ENCODE measurements at places on chromosomes 1 and 21.

DNA sequence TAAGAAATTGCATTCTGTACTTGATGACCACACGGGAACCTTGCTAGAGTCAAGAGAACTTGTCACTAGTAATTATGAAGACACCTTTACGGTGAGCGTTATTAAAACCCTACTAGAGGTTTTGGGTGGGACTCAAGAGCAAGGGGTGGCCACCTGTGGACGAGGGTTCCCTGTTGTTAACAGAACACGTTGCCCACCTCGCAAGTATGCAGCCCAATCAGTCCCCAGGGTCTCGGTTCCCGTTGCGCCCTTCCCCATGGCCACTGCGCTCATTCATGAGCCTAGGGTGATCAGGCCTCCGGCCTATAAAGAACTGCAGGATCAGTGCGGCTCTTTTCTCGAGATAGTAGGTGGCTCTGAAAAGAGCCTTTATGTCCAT is 30.2 kb upstream of the RNF187 start:
- no peak for DNase-seq

- no peak for DNase-seq
Observed at GRCh38 chr1:170377440-170377839, 154.5 kb upstream of the GORAB start.

- DNase-seq: no peak
Observed at GRCh38 chr1:199010933-199011332, 372.1 kb downstream of the PTPRC start.

GRCh38 chr1:173682184-173682583 is 12.5 kb upstream of the ANKRD45 start:
- no peak for DNase-seq

- peak; percentile 41 for DNase-seq
Observed at GRCh38 chr1:47418681-47419325, 2.7 kb downstream of the FOXE3 start.

GRCh38 chr1:8992936-8993687 is 33.1 kb downstream of the SLC2A7 start:
- DNase-seq: no peak

DNA sequence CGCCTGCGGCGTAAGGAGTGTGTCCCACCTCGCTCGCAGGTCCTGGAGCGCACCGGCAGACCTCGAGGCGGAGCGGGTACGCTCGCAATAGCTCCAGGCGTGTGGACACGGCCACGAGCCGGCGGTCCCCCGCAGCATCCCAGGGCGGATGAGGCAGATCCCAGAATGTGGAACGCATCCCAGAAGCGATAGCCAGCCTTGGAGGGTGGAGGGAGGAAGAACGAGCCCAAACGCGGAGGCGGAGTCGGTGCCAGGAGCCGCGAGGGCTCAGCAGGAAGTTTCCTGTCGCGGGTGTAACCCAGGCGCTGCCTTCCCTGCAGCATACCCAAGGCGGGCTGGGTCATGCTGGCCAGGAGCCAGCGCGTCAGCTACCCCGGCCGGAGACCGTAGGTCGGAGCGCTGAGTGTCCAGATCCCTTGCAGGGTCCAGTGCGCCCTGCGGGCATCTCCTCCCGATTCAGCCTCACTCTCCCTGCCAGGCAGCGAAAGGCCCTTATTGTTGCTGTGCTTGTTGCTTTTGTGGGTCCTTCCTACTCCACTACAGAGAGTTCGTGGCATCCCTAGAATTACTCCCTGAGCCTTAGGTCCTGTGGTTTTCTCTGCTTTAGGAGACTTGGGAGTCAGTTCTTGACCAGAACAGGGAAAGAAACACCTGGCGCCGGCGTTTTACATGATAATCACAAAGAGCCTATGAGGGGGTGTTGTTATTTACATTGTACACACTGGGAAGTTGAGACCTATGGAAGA is 27.7 kb downstream of the STYXL2 start:
- peak; percentile 14 for DNase-seq

GRCh38 chr1:25022361-25023189 is 92.5 kb upstream of the RUNX3 start:
- DNase-seq: peak; percentile 97

DNA sequence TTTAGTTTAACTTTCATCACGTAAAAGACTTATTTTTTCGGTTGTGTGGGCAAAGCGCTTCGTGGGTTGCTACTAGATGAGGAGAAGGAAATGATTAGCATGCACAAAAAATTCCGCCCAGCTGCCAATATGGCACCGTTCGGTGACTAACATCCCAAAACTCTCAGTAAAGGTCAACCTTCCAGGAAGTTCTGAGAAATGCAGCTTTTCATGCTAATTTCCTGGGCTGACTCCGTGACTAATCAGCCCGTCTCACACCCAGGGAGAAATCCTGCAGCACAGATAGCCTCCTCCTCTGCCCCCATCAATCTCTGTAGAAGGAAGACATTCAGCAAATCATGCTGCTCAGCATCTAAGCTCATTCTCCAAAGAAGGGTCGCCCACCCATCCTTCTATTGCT is 34.1 kb downstream of the TMCO4 start:
- DNase-seq: peak; percentile 95

- DNase-seq: peak; percentile 78
Observed at GRCh38 chr1:6960291-6960811, 175.1 kb downstream of the CAMTA1 start.

- DNase-seq: no peak
Observed at GRCh38 chr1:8691662-8692061, 125.8 kb downstream of the RERE start.

DNA sequence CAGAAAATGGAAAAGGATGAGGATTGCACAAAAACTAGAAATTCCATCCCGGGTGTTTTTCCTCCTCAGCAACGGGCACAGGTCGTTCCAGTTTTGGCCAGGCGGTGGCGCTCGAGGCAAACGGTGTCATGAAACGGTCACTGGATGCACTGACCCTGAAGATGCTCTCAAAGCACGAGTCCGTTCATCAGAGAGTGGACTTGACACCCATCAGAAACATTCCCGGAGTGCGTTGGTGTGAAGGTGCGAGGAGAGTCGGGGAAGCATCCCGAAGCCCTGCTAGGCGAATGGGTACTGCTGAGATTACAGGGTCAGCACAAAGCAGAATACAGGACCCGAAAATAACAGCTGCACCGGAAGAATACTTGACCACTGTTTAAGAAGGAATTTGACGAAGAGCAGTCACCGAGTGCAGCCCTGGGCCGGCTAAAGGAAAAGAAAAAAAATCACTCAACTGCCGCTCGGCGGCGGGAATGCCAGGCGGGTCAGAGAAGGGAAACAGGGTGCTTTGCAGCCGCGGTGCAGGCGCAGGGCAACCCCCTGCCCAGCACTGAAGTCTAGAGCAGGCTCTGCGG is 71.7 kb upstream of the ETS2 start:
- peak; percentile 86 for DNase-seq

DNA sequence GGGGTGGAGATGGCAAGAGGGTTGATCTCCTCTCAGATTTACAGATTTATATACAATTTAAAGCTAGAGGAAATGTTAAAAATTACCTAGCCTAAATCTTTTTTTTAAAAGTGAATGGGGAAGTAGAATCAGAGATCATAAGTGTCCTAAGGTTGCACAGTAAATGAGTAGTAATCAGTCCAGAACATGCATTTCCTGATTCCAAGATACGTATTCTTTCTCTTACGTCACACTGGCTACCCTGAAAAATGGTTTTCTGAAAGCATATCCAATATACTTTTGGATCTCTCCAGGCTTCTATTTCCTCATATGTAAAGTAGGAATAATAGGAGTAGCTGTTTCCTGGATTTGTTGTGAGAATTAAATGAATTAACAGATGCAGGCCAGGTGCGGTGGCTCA is 11.7 kb downstream of the GADD45A start:
- DNase-seq: no peak

GRCh38 chr21:39610703-39611102 is 2.0 kb upstream of the B3GALT5 start:
- DNase-seq: no peak

GRCh38 chr21:15138490-15138889 is 73.7 kb upstream of the NRIP1 start:
- no peak for DNase-seq

GRCh38 chr1:152188673-152189591 is 29.9 kb upstream of the RPTN start:
- DNase-seq: peak; percentile 72

DNA sequence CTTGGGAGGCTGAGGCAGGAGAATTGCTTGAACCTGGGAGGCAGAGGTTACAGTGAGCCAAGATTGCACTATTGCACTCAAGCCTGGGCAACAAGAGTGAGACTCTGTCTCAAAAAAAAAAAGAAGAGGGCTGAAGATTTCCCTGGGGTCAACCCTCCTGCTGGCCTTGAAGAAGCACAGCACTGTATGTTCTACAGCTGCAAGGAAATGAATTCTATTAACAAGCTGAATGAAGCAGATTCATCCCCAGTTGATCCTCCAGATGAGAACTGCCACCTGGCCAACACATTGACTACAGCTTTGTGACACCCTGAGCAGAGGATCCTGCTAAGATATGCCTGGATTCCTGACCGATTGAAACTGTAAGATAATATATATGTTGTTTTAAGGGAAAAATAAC is 129.5 kb downstream of the ADSS2 start:
- peak; percentile 14 for DNase-seq

Measured in ELR (cell line).